ENCODE measurements at places on chromosomes 16 and 17.

DNA sequence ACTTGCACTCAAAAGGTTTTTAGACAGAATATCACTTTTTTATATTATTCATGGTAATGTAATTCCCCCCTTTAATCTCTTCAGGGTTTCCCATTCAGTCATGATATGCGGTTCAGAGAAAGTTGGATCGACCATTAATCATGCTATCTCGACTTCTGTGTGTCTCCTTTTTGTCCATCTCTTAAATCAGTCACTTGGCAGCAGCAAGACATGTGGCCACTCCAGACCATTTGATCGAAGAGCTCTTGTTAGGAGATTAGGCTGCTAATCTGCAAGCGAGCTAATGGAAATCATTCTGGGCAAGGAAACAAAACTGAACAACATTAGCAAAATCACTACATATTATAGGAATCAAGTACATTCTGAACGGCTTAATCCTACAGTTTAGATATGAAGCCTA is 449.9 kb downstream of the WWOX start:
- no peak for DNase-seq

DNA sequence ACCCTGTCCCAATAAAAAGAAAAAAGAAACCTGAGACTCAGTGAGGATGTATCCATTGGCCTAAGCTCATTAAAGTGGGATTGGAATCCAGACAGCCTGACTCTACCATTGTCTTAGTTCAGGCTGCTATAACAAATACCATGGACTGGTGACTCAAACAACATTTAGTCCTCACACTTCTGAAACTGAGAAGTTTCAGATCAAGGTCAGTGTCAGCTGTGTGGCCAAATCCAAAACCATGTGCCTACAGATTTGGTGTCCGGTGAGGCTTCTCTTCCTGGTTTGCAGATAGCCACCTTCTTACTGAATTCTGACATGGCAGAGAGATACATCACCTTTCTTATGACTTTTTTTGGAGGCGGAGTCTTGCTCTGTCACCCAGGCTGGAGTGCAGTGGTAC is 53.3 kb upstream of the KDM8 start:
- DNase-seq = no peak

- DNase-seq = peak; percentile 47
These were observed 22.9 kb upstream of the C16orf87 start for GRCh38 chr16:46853713-46854443.

DNA sequence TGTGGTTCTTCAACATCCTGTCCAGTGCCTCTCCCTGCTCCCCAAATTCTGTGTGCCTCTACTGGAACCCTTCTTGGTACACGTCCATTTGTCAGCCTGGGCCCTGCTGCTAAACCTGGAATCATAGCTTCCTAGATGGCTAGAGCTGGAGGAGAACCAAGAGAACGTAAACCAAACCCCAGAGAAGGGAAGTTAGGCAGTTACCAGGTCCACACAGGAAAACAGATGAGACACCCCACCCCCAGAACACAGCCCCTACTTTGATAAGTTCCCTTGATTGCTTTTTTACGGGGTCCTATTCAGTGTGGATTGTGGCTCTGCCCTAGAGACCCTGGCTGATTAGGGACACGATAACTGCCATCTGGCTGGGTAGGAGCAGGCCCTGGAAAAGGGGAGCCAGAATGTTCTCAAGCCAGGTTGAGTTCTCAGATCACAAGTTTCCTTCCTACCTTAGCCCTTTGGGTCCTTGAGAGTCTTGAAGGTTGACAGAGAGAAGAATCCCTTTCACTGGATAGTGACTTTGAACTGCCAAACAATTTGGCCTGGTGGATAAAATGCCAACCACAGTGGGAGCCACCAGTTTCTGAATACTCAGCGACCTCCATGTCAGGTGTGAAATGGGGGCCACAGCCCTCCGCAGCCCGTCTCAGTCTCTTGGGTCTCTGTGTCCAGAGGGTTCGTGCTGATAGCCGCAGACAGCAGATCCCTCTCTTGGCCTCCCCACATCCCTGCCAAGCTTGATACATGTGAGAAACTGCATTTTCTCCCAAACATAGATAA is 7.9 kb downstream of the TBX4 start:
- no peak for DNase-seq

DNA sequence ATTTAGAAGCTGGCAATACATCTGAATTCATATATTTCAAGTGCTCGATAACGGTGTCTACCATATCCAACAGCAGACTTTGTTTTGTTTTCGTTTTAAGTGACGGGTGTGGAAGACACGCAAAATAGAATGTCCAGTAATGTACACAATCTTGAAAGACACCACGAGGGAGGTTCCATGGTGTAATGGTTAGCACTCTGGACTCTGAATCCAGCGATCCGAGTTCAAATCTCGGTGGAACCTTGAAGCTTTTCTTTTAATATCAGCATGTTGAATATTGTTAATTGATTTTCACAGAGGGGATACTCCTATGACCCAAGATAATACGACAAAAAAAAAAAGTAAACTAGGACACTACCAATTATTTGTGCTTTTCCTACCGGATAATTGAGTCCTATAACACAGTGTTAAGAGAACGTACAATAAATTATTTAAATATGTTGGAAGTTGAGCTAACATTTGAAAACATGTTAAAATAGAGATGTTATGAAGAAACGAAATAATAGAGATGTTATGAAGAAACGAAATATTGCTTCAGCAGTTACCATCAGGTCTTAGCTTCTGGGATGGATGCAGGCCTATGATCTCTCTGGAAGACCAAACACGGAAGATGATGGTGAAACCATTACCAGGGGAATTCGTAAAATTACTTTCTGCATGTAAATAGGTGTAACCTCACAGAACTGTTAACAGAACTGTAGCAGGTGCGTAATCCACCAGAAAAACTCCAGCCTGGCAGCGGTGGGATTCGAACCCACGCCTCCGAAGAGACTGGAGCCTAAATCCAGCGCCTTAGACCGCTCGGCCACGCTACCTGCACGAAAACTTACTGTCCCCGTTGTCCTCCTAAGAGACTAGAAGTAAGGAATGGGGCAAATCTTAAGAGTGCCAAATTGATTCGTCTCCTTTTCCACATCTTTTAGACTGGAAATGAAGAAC is 1.5 kb upstream of the ALOXE3 start:
- DNase-seq = peak; percentile 69

DNA sequence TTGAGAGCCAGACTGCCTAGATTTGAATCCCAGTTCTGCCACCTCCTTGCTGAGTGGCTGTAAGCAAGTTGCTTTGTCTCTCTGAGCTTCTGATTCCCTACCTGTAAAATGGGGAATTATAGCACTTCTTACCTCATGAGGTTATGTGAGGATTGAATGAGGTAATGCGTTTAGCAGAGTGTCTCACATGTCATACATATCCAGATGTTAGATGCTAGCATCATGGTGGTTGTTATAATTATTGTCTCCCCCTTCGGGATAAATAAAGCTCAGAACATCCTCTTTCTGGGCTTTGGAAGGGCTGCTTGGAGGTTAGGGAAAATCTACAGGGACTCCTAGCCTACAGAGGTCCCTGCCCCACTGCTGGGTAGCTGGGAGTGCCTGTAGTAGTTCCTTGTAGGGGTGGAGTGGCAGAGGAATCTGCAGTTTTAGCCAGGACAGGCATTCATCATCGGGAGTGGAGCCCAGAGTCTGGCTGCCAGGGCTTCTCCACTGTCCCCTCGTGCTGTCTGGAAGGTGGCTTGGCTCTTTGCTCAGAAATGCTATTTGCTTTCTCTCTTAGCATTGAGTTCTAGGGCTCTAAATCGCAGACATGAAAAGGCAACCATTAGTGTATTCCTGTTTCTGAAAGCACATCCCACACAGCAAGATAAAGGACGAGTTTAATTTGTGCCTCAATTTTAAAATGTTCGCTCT is 137.9 kb upstream of the CACNG3 start:
- DNase-seq = no peak

GRCh38 chr17:39365872-39366271 is 35.6 kb downstream of the FBXL20 start:
- DNase-seq = no peak

DNA sequence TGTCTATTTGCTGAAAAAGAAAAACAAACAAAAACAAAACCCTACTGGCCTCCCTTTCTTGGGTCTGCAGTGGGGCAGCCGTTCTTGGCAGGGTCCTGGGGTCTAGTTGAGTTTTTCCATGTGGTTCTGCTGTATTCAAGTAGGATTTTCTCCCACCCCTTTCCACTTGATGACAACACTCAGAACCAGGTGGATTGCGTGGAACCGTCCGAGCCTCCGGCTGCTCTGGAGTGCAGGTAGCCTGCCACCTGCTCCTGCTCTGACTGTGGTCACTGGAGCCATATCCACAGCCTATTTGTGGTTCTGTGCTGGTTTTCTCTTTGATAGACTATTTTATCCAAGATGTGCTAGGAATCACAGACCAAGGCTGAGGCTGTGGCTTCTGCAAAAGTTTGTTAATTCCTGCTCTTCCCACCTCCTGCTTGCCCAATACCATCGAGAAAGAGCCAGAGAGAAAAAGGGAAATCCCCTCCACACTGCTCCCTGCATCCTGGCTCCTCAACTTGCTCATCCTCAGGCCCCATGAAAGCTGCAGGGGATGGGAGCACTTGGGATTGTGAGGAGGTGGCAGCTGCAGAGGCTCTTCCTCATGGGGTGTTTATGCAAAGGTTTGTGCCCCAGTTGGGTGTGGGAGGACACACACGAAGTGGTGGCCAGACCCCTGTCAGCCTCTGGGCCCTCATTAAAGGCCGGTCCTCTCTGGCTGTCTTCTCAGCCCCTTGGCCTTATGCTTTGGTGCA is 377.8 kb upstream of the TNRC6C start:
- no peak for DNase-seq

GRCh38 chr17:79168486-79169055 is 93.9 kb downstream of the ENGASE start:
- DNase-seq = peak; percentile 7

DNA sequence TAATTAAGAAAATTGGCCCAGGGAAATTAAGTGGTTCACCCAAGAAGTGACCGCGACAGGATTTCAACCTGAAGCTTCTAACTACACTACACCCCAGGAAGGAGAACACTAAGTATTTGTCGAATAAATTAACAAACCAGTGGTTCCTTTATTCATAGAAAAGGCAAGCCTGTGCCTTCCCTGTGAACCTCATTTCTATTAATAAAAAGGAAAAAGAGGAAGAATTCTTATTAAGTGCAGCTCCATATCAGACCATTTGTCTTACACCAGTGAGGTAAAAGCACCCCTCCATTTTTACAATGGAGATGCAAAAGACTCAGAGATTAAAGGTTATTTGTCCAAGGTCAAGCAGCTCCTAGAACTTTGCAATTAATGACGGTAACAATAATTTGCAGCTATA is 1.7 kb downstream of the COPS3 start:
- DNase-seq = no peak

GRCh38 chr17:20612635-20613034 is 33.1 kb downstream of the CDRT15L2 start:
- DNase-seq = no peak

DNA sequence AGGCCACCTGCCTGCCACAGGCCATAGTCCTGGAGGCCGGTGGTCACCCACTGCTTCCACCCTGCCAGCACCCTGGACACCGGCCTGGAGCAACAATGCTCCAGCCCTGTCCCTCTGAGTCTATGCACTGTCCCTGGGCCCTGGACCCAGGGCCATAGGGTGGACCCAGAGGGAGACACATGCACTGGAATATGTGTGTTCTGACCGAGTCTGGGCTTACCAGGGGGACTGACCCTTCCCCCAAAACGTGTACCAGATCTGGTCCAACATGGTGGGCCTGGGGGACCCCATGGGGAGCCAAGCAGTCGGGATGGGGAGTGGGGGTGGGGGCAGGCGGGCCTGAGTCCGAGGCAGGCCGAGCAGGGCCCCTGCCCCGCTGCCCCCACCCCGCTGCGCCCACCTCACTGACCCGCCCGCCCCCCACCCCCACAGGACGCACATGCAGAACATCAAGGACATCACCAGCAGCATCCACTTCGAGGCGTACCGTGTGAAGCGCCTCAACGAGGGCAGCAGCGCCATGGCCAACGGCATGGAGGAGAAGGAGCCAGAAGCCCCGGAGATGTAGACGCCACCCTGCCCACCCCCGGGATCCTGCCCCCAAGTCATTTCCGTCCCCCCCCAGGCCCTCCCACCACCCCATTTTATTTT is 357.4 kb downstream of the SEC14L1 start:
- no peak for DNase-seq

GRCh38 chr16:3836641-3837040 is 43.9 kb downstream of the CREBBP start:
- DNase-seq = no peak

DNA sequence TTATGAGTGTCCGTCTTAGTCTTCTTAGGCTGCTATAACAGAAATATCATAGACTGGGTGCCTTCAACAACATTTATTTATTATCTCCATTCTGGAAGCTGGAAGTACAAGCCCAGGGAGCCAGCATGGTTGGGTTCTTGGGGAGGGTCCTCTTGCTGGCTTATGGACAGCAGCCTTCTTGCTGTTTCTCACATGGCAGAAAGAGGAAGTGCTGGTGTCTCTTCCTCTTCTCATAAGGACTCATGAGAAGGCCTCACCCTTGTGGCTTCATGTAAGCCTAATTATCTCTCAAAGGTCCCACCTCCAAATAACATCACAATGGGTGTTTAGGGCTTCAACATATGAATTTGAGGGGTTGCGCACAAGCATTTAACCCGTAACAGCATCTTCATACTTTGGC is 207.0 kb upstream of the COX10 start:
- DNase-seq = no peak

- DNase-seq = no peak
These were observed 63.9 kb downstream of the NXN start for GRCh38 chr17:915538-916201.

- DNase-seq = no peak
These were observed 132.6 kb downstream of the PITPNC1 start for GRCh38 chr17:67509390-67510287.

- DNase-seq = no peak
These were observed 7.7 kb downstream of the HSDL1 start for GRCh38 chr16:84137287-84137686.

- DNase-seq = no peak
These were observed 78.7 kb downstream of the MAP2K4 start for GRCh38 chr17:12099412-12099811.

DNA sequence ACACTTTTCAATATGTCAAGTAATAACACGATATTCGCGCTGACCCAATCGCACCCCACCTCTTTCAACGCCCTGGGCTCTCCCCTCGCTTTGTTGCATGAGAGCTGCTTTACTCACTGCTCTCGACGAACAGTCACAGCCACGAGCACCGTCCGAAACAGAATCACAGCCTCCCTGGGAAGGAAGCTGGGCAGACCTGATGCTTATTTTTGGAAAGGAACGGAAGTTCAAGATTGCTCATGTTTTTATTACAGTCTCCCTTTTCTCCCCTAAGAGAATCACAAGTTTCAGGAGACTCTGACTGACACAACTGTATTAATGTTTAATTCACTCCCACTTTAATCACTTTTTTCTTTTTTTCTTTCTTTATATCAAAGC is 67.8 kb downstream of the ANKRD11 start:
- no peak for DNase-seq

All from NCI-H526 treated with DMSO at 0.1 percent for 48 hours (cell line).